Osteocyte (in vitro differentiated cells): ENCODE measurements at places on chromosomes 13 and 19.
A peak's percentile ranks its signal among the peaks of the same experiment; 100 is the strongest.

DNA sequence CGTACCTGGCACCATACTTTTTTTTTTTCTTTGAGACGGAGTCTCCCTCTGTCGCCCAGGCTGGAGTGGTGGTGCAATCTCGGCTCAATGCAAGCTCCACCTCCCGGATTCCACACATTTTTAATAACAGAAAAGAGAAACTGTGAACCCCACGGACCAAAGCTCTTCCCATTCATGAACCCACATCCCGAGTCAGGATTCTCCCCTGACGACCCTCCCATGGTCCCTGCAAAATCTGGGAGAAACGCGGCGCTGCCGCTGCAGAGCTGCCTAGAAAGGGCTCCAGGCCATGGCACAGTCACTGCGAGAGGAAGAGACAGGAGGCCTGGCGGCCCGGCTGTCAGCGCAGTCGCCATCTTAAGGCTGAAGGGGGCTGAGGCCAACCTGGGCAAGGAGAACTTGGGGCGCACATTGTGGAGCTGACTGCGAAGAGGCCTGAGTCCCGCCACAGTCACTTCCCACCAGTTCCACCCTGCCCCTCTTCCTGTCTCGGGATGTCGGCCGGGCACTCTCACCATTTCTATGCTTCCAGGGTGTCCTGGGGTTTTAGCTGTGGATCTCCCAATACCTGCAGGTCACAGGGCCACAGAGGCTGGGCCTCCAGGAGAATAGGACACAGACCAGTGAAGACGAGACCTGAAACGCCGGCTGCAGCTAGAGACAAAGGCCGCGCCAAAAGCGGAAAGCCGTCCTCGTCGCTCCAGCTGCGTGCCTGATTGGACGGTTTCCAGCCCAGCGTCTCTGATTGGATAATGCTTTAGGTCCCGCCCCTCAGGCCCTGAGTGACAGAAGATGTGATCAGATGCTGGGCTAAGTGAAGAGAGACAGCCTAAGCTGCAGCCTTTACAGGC lies 71.0 kb downstream of the ZNF486 start:
- peak; percentile 92 for DNase-seq

GRCh38 chr13:67977066-67977465 lies 746.9 kb upstream of the PCDH9 start:
- DNase-seq, result no peak

DNA sequence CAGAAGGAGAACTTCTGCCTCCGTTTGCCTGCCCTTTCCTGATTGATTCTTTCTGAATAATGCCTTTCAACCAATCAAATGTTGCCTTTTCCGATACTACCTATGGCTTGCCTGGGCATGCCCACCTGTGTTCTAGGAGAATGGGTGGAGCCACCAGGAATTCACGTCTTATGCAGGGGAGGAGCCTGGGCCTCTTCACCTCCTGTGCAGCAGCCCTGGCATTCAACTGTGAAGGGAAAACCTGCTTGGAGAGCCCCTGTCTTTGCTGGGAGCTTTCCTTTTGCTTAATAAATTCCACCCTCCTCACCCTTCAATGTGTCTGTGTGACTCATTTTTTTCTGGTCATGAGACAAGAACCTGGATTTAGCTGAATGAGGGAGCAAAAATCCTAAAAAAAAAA lies 730.7 kb downstream of the UQCRFS1 start:
- DNase-seq, result no peak

- no peak for DNase-seq
Measured at GRCh38 chr13:39450176-39450575, 152.8 kb downstream of the LHFPL6 start.

GRCh38 chr13:73998631-73999030 lies 135.6 kb downstream of the KLF12 start:
- no peak for DNase-seq

- DNase-seq, result no peak
Measured at GRCh38 chr13:60061737-60062136, 102.0 kb downstream of the DIAPH3 start.

DNA sequence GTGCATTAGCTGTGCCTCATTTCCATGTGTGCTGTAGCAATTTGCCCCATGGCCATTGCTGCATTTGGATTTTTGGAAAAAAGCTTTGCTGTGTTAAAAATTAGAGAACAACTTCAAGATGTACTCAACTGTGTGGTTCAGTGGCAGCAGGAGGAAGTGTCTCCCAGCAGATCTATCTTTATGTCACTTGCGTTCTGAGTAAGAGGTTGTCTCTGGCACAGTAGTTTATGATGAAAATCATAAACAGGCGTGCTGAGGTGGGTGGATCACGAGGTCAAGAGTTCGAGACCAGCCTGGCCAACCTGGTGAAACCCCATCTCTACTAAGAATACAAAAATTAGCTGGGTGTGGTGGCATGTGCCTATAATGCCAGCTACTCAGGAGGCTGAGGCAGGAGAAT lies 29.0 kb upstream of the RNF17 start:
- DNase-seq, result no peak

DNA sequence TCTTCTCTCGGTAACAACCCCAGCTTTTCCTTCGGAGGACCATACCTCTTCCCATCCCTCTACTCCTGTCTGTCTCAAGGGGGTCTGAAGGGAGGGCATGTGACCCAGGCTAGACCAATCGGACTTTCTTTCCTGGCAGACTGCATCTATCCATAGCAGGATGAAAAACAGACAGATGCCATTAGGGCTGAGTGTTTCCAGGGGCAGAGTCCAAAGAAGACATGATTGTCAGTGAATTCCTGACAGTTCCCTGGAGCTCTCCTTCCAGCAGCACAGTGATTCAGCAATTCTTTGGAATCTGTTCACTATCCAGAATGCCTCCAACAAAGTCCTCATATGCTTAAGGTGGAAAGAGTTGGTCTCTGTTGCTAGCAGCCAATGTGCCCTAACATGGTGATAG lies 189.8 kb downstream of the KCTD12 start:
- DNase-seq, result no peak

DNA sequence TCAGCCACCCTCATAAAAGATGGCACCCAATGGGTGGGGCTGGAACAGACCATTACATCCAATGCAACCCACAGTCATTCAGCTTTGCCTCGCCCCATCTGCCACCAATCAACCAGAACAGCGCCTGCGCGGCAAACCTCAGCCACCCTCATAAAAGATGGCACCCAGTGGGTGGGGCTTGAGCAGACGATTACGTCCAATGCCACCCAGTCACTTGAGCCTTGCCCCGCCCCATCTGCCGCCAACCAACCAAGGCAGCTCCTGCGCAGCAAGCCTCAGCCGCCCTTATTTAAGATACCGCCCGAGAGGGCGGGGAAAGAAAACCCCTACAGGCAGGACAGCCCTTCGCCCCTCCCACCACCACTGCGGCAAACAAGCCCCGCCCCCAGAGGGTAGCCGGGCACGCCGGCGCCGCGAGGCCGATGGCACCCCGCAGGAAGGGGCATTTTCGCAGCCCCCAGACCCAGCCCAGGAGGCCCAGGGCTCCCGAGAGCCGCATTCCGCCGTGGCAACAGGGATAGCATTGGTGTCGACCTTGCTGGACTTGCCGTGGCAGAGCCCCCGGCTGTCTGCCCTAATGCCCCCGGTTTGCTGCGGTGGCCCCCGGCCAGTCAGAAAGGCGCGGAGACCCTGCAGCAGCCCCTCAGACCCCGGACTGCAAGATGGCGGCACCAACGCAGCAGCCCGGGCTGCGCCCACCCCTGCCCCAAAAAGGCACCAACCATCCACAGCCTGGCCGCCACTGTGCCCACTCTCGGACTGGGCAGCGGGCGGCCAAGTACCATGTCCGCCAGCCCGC lies 675 bp downstream of the PEG3 start:
- DNase-seq, result no peak

- DNase-seq, result no peak
Measured at GRCh38 chr13:48158915-48159314, 64.0 kb upstream of the MED4 start.

GRCh38 chr19:1979642-1980041 lies 35.9 kb downstream of the BTBD2 start:
- no peak for DNase-seq

DNA sequence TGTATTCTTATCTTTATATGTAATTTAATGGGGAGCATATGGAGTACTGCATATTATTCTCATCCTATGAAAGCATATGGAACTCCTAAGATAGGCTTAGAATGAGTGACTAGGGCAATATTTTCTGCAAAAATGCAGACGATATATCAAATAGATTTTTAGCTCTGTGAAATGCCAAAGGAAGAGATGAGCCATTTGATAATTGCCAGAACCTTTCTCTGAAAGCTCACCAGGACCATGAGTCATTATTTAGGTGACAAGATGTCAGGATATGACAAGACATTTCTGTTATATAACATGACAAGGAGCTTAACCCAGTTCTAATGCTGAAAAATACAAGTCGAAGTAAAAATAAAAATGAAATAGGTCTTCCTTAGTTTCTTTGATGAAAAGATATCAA lies 145.0 kb downstream of the SLITRK6 start:
- DNase-seq, result no peak

DNA sequence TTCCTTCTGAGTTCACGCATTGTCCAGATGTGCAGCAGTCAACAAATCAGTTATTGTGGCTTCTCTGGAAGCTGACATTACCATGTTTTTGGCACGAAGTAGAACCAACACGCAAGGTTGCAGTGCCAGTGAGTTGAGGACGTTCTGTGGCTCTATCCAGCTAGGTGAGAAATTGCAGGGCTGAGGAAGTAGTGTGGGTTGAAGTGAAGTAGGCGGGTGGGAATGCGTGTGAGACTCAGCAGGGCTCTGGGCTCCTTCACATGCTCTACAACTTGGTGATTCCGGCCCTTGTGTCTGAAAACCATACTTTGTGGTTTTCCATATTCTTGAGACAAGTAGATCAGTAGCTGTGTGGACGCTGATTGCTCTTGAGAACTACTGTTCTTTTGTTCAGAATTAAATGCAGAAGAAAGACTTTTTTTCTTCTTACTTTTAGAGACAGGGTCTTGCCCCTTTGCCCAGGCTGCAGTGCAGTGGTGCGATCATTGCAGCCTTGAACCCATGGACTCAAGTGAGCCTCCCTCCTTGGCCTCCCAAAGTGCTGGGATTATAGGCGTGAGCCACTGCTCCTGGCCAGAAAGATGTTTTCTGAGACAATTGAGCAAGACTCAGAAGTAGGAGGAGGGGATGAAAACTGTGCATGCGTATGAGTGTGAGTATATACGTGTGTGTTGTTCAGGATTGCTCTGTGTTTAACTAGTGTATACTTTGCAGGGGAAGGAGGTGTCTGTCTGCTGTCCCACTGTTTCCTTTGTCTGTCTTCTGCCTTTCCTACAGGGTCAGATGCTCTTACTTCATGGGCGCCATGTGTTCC lies 46.2 kb downstream of the GATAD2A start:
- DNase-seq, result no peak

GRCh38 chr13:100175078-100175802 lies 86.3 kb downstream of the PCCA start:
- DNase-seq, result no peak

DNA sequence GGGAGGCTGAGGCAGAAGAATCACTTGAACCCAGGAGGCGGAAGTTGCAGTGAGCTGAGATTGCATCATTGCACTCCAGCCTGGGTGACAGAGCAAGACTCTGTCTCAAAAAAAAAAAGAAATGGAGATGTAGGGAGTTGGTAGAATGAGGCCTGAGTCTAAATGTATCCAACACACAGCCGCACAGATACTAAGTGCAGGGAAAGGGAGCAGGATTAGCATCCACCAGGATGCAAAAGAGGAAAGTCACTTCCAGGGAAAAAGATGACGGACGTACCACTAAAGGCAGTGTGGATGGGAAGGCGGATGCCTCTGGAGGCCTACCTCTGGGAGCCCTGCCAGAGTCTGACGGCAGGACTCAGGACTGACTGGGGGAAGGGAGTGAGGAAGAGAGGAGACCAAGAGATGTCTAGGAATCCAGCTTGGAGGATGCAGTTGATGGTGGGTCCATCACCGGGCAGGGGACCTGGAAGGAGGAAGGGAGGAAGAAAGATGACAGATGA lies 6.8 kb downstream of the FAM98C start:
- DNase-seq, result no peak

GRCh38 chr13:113929628-113930615 lies 44.0 kb downstream of the C13orf46 start:
- peak; percentile 78 for DNase-seq

GRCh38 chr13:50071379-50071778 lies 56.1 kb downstream of the KCNRG start:
- DNase-seq, result no peak

DNA sequence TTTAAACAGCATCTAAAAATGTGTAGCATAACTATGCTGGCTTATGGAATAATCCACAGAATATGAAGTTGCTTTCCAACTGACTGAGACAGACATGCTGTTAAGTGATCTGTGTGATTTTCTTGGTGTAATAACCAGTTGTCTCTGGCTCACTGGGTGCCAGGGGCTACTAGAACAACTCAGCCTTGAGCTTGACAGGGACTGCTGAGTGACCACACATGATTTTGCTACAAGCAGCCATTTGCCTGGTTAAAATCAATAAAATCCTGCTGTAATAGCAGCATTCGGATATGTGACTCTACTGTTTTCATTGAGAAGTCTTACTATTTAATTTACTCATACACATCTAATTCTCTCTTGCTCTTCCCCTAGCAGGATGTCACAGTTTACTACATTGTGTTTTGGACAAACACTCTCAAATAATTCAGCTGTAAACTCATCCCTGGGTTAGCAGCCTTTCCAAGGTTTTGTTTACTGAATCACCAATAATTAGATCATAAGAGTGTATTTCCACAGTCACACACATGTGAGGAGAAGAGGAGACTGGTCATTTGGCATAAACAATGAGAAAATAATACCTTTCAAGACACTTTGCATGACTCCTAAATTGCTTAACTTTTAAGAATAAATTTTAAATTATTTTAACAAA lies 426.2 kb downstream of the PCDH9 start:
- no peak for DNase-seq

- DNase-seq, result no peak
Measured at GRCh38 chr13:103246581-103247200, 180.5 kb upstream of the SLC10A2 start.

GRCh38 chr13:54591540-54591939 lies 1562.9 kb downstream of the OLFM4 start:
- no peak for DNase-seq

DNA sequence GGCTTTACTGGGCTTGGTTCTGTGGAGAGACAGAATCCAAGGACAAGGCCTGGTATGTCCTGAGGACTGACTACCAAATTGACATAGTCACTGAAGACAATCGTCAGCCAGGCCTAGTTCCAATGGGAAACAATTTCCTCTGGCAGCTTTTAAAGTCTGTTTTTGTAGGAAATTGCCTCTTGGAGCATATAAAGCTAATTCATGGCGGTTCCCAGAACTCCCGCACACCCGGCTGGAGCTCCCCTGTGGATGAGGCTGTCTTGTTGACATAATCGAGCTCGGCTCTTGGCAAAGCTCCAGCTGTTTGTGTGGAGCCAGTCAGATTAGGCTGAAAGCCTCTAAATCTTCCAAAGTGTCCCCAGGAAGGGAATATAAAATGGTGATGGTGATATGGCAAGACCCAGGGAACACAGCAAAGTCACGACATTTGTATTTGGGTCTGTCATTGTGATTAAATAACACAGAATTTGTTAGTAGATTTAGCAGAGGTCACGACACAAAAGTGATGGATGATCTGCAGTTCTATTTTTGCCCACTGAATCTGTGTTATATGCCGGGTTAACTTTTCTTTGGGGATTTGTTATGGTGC lies 395.0 kb downstream of the PCDH9 start:
- DNase-seq, result no peak

- no peak for DNase-seq
Measured at GRCh38 chr13:77521194-77521593, 14.3 kb upstream of the SCEL start.

GRCh38 chr19:55623561-55623960 lies 805 bp downstream of the ZNF784 start:
- DNase-seq, result no peak

GRCh38 chr19:12800923-12801465 lies 606 bp downstream of the PRDX2 start:
- no peak for DNase-seq
